ENCODE measurements at places on chromosomes 4 and X.

- no peak for DNase-seq
These were observed 137.0 kb downstream of the AMMECR1 start for GRCh38 chrX:110180928-110181310.

DNA sequence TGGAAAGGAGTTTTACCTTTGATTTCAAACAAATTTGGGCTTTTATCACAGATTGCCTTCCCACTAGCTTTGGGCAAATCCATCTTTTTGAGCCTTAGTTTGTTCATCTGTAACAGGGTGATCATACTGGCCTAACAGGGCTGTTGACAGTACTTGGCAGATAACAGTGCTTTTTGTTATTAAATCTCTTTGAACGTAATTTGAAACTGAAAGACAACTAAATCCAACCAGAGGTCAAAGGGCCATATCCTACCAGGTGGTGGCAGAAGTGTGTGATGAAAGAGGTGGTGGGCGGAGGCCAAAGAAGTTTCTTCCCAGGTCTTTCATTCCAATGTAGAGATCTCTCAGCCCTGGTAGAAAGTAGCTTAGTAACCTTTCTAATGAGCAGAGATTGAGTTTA is 35.2 kb upstream of the TADA2B start:
- DNase-seq, result no peak

- DNase-seq, result no peak
These were observed 1119.6 kb downstream of the PCDH18 start for GRCh38 chr4:136412708-136413107.

- DNase-seq, result no peak
These were observed 10.2 kb downstream of the PDGFC start for GRCh38 chr4:156961196-156962057.

Data from CD4-positive, alpha-beta T cell treated with Interleukin-21 for 1 hour (primary cell).